ENCODE measurements at places on chromosomes 3 and 15.

- no peak for DNase-seq
These were observed 98.1 kb upstream of the HACD2 start for GRCh38 chr3:123682781-123683504.

- DNase-seq = no peak
These were observed 35.6 kb downstream of the AGBL1 start for GRCh38 chr15:86115145-86115801.

DNA sequence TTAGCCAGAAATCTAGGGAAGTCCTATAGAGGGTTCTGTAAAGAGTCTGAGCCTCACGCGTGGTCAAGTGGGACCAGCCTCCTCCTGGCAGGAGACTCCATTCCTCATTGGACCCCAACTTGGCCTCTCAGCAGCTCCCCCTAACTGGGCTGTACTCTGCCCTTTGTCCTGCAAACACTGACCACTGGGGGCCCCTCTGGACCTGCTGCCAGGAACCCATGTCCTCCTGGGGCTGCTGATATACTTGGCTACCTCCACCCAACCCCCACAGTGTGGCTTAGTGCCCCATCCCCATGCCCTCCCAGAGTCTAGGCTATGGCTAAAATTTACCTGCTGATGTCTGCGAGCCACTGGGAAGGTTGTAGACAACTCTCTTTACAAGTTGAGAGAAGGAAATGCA lies 62.7 kb downstream of the UBP1 start:
- DNase-seq = no peak

DNA sequence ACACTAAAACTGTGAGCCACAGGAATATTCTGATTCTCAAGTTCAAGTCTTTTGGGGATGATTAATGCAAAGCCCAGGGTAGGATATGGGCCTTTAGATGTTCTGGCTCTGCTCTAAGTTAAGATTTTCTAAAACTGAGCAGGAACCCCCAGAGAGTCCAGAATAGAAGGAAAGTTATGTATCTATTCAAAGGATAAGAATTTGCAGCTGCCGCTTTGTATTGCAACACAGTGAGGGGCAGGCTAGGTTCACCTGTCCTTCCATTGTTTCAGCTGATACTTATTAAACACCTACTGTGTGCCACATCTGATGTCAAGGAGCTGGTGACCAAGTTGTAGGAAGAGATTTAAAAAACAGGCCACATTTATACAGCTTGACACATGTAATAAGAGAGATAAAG lies 290.4 kb downstream of the MAGI1 start:
- DNase-seq = no peak

- DNase-seq = no peak
These were observed 151.3 kb downstream of the XXYLT1 start for GRCh38 chr3:195119461-195120266.

DNA sequence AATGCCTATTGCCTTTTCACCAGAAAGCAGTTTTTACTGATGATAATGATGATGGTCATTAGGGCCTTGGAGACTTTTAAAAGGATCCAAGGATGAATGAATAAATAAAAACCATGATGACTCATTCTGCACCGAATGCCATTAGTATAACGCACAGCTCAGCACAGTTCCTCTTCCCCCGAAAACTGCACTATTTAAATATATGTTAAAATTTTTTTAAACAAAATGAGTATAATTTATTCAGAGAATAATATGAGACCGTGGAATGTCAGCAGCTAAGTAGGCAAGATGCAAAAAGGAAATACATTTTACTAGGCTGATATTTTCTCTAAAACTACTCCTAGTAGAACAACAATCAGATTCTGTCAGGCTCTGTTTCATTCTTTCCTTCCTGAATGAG lies 83.4 kb upstream of the NANOGP8 start:
- no peak for DNase-seq

- DNase-seq = no peak
These were observed 123.6 kb downstream of the LIPC start for GRCh38 chr15:58555162-58556027.

DNA sequence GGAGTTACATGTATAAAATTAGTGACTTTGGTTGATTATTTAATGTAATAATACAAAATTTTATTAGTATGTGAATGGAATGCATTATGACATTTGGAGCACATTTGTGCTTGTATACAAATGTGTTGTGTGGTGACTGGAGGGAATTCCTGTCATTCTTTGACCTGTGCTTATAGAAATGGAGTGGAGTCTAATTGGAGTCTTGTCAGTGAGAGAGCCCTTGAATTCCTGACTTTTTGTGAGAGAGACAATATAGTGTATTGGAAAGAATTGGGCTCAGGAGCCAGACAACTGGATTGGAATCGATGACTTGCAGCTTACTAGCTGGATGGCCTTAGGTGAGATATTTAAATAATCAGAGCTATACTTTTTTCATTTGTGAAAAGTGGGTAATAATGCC lies 9.4 kb downstream of the TCF12 start:
- no peak for DNase-seq

- no peak for DNase-seq
These were observed 242.1 kb downstream of the CBLB start for GRCh38 chr3:105626739-105627138.

DNA sequence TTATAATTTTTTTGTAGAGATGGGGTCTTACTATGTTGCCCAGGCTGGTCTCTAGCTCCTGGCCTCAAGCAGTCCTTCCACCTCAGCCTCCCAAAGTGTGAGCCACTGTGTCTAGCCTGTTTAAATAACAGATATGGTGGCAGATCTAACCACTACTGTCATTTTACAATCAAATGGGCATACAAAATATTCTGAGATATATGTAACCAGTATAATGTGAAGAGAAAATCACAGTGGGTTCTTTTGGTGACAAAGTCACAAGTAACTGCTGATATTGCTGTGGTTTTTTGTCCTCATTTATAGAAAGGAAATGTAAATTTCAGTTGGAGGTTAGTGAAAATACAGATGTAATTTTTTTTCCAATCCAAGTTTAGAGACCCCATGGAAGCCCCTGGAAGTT lies 58.6 kb upstream of the ARHGEF3 start:
- no peak for DNase-seq

Measured in activated T-cell treated with anti-CD3 and anti-CD28 coated beads for 24 hours (primary cell).